Hematopoietic multipotent progenitor cell treated with erythropoietin and hydrocortisone succinate and interleukin-3 and kit ligand, for 17 days (in vitro differentiated cells): ENCODE measurements at places on chromosomes 2 and 18.

DNA sequence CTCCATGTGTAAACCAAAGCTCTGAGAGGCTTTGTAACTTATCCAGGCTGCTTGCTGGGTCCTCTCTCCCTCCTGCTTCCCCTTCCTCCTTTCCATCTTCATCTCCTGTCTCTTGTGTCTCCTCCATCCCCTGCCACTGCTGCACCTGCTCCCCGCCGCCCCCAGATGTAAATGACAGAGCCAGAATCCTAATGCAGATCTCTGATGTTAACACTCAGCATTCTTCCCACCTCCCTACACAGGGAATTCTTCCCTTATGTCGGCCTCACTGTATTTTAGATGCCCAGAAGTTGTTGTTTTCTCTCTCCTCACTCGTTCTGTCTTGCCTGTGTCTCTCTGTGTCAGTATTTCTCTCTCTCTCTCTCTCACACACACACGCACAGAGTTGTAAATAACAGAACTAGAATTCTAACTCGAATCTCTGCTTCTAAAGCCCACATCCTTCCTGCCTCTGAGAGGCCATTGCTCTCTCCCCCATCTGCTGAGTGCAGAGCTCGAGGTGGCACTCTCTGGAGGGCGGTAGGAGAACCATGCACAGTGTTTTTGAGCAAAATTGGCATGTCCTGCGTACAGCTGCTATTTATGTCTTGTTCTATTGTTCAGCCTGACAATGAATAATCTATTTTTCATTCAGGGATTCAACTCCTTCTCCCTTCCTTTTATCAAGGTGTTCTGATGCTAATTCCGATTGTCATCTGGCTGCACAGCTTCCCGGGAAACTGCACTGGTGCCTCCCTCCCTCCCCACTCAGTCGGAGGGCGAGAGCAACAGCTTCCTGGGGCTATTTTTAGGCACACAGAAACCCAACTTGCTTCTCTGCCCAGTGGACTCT, 219.9 kb downstream of the SH3RF3 start:
- no peak for DNase-seq

GRCh38 chr2:131093696-131094462, 619 bp upstream of the FAM168B start:
- DNase-seq: peak; percentile 24

GRCh38 chr2:136801661-136802060, 36.3 kb downstream of the THSD7B start:
- DNase-seq: no peak

GRCh38 chr2:60493804-60494387, 59.6 kb downstream of the BCL11A start:
- peak; percentile 37 for DNase-seq

- no peak for DNase-seq
Observed at GRCh38 chr2:16932826-16933225, 267.2 kb upstream of the CYRIA start.

GRCh38 chr2:38274286-38275276, 102.5 kb downstream of the ATL2 start:
- DNase-seq: peak; percentile 30

DNA sequence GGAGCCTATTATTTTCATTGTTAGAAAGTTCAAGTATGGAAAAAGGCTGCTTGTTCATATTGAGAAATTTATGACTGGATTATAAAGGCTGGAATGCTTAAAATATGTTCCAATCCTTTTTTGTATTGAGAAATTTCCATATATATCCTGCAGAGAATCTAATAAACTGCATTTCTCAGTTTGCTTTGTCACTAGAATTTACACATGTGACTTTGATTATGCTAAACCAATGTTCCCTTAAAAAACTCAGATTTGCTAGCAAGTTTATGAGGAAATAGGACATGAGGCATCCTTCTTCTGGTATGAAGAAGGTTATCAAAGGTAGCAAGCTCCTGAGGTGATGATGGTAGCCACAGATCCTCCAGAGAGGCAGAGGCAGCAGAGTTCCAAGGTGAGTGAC, 29.2 kb upstream of the DSEL start:
- no peak for DNase-seq

DNA sequence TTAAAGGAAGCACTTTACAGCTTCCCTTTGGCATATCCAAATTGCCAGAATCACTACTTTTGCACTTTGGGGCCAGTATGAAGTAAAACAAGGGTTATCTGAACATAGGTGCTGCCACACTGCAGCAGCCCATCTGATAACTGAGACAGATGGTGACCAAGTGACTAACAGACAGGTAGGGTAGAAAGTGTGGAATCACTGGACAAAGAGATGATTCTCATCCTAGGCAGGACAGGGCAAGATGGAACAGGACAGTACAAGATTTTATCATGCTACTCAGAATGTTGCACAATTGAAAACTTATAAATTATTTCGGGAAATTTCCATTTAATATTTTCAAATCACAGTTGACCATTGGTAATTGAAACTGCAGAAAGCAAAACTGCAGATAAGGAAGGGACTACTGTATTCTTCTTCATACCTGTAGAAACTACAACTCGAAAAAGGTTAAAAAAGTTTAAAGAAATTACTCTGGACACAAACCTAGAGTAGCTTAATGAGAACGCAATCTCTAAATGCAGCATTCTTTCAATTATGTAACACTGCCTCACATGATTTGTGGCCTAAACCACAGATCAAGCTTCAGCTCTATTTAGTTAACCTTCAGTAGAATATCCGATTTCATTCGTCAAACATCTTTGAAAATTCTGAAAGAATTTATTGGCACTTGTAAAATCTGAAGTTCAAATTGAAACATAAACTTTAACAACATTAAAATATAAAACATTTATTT, 31.4 kb downstream of the HEATR5B start:
- DNase-seq: no peak

DNA sequence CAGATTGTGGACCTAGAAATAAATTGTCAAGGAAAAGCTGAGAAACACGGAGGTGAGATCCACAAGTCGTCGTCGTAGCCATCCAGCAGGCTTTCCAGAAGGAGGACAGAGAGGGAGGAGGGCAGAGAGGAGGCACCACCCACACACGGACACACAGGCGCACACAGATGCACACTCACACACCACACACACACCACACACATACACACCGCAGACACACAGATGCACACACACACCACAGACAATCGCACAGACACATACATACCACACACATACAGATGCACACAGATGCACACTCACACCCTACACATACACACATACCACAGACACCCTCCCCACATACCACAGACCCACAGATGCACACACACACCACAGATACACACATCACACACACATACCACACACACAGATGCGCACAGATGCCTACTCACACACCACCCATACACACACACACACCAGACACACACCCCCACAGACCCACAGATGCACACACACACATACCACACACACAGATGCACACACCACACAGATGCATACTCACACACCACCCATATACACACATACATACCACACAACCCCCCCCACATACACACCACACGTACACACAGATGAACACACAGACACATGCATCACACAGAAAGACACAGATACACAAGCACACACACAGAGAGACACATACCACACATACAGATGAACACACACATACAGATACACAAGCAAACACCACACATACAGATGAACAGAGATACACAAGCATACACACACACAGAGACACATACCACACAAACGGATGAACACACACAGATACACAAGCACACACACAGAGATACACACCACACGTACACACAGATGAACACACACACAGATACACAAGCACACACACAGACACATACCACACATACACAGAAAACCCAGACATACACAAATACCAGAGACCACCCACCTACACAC, 12.7 kb upstream of the BOK start:
- no peak for DNase-seq

DNA sequence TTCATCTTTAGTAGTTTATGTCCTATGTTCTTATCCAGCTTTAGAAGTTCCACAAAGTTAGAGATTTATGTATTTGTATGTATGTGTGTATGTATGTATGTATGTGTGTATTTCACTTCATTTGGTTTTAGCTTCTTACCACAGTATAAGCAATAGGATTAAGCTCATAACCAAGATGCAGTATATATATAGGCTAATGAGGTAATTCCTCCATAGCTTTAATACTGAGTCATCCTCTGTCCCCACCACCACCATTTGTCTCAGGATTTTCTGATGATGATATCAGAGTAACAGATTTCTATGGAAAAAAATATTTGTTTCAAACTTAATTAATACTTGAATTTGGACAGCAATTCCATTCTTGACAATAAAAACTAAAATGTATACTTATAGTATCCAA, 159.2 kb downstream of the SOX11 start:
- no peak for DNase-seq

DNA sequence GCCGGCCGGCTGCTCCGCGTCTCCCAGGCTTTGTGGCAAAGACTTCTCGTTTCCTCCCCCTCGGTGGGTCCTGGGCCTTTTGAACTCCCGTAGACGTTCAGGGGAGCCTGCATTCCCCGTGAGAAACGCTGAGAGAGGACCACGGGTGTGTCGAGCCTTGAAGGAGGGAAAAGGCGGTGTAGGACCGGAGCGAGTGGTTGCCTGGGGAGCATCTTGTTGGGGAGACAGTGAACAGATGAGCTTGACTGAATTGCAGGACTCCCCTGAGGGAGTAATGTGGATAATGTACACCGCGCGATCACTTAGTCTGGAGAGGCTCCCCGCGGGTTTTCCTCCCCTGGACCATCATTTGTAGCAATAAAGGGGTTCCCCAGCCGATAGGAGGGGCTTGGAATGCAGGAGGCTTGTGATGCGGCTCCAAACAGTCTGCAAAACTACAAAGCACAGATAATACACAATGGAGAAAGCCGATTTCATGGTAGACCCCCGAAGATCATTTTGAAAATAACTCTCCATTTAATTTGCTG, 769 bp downstream of the ALMS1 start:
- no peak for DNase-seq

DNA sequence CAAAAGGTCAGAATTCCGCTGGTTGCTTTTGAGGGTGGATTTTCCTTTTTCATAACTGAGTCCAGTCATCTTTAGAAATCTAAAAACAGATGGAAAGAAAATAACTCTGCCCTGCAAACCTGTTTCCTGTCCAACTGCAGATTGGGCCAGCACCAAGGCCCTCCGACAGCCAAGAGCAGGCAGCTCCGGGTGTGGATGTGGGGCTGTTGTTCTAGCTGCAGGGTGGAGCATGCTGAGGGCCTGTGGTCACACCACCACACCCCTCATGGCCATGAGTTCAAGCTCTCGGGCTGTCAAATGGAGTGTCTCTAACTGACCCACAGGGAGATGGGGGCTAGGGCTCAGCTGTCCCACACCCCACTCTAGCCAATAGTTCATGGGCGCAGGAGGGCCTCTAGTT, 69.3 kb upstream of the BZW1 start:
- DNase-seq: no peak

GRCh38 chr2:239603411-239604356, 202.9 kb upstream of the HDAC4 start:
- DNase-seq: no peak

GRCh38 chr18:23258566-23259469, 123.5 kb downstream of the CABLES1 start:
- DNase-seq: no peak

- no peak for DNase-seq
Observed at GRCh38 chr2:106156305-106157296, 37.5 kb downstream of the UXS1 start.

- DNase-seq: peak; percentile 36
Observed at GRCh38 chr2:218722876-218723785, 12.5 kb downstream of the TTLL4 start.

DNA sequence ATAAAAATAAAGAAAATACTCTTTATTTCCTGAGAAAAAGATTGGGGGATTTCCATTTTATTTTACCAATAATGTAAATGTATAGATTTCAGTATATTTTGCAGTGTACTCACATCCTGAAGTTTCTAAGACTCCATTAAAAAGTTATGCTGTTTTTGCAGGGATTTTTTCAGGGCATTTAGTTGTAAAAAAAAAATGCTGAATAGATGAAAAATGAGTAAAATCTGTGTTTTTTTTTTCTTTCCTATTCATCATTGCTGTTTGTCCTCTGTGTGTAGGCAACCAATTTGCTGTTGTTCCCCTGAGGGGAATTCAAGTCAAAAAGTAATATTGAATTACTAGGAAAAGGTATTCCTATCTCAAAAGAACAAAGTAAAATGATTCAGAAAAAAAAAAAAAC, 66.3 kb downstream of the MEIS1 start:
- no peak for DNase-seq

- no peak for DNase-seq
Observed at GRCh38 chr2:70735071-70735470, 32.9 kb downstream of the ADD2 start.

DNA sequence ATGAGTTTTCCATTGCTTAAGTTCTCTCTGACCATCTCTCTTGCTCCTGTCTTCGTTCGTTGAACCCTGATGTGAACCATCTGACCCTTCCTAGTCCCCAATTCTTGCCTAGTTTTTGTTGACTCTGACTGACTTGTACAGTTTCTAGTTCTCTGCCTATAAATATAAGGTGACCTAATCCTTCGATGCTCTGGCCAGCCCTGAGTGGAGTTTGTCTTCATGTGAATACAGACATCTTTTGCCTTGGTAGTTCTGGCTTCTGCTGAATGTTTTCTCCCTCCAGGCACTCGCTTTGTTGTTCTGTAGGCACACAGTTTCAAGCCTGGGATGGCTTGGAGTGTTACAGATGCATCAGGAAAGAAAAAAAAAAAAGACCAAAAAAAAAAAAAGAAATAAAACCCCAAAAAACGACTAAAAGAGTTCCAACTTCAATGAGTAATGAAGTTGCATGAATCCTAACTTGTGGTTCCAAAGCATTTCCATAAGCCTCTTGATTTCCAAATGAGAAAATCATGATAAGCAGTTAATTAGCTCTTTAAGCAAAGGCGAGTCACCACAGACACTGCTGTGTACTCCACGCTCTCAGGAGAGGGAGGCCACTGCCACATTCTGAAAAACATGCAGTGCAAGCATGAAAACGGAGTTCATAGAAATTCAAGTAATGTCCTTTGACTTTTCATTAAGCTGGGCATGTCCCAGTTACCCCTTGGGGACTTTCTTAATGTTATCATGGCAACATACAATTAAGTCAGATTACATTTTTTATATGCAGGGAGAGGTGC, 165.2 kb downstream of the TDRD15 start:
- no peak for DNase-seq
